Naive thymus-derived CD4-positive, alpha-beta T cell (primary cell): ENCODE measurements at places on chromosomes 13 and 19.

DNA sequence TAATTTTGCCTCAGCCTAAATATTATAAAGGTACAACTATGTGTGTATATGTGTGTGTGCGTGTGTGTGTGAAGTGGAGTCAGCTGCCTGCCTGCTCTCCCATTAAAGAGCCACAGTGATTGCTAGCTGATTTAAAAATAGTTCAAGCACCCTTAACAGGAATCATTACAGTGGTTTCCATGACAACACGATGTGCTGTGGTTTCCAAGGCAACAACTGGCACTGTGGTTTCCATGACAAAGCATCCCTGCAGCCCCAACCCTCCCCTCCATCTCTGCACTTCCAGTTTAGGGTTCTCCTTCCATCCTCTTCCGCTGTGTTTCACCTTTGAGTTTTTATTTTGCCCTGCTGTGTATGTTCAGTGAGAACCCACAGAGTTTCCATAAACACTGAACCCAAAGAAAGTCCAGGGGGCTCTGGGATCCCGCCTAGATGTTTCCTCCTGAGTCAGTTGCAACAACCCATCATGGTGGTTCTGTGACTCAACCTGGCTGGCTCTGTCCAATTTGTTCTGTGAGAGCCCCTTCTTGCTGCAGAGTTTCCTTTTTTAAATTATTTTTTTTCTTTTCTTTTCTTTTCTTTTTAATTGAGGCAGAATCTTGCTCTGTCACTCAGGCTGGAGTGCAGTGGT, 7.1 kb upstream of the PNMA8A start:
- DNase-seq = peak; percentile 38

- no peak for DNase-seq
Observed at GRCh38 chr13:24127116-24127631, 33.3 kb upstream of the SPATA13 start.

- no peak for DNase-seq
Observed at GRCh38 chr13:92044351-92044750, 645.9 kb downstream of the GPC5 start.

GRCh38 chr19:1177322-1178114, 3.5 kb upstream of the SBNO2 start:
- no peak for DNase-seq
